Right atrium auricular region (tissue), 2 donors: ENCODE measurements at places on chromosomes 13 and 19. TPM values are rescaled to one million over a fixed set of nuclear protein-coding genes. Genes with fewer than 3 reads are reported as not detected.

DNA sequence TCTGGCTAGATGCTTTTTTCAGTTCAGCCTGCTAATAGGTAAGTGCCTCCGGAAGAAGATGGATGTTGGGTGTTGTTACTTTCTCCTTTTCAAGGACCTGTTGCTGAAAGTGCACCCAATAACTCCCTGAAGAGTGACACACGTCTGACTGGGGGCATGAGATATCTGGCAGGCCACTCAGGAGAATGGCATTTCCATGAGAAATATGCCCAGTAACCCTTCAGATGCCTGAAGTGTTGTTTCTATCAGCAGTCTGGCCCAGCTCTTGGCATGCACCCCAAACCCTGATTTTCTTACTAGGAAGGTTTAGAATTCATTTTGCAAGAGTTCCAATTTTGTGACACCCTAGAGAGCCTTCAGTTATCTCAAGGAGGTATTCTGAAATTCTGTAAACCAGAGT lies 71.5 kb downstream of the ARHGAP35 start:
- no peak for DNase-seq

DNA sequence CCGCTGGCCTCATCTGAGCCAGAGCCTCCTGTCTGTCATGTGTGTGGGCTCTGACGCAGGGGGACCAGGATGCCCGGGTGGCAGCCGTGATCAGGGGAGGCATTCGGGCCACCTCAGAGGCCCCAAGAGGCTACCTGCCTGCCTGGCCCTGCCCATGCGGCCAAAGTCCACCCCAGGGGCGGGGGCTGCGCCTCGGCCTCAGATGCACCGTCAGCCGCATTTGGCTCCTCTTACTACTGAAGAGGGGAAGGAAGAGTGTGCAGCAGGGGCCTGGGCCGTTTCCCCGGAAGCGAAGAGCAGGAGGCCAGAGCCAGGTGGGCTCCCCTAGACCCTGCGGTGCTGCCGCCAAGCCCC lies 34.0 kb downstream of the C13orf46 start:
- no peak for DNase-seq

UBAC2 gene
- total RNA-seq: 47.5 TPM

SNRNP70 gene
- 62.7 TPM for total RNA-seq

CDKN2D gene
- total RNA-seq: 4.6 TPM

DNA sequence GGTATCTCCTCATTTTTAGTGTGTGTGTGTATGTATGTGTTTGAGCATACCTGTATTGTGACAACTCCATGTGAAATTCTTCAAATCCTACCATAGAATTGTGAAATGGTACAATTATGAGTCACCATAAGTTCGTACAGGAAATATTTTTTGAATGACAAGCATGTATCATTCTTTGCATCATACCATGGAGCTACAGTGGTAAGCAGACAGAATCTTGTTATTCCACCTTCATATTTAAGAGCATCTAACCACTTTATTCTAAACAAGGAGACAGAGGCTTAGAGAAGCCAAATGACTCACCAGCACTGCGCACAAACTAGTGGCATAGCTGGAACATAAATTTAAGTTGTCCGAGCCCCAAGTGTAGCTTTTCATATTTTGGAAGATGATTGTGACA lies 4.5 kb upstream of the EPSTI1 start:
- DNase-seq: no peak

SUGT1 gene
- total RNA-seq: 38.3 TPM

IFNL1 gene
- not detected for total RNA-seq

- DNase-seq: peak; percentile 82
Measured at GRCh38 chr19:42184401-42184861, 33.0 kb downstream of the DEDD2 start.
